GM12891 (cell line): ENCODE measurements at places on chromosomes 5 and 9.

- no peak for DNase-seq
Measured at GRCh38 chr9:94613003-94613402, 19.4 kb upstream of the FBP2 start.

DNA sequence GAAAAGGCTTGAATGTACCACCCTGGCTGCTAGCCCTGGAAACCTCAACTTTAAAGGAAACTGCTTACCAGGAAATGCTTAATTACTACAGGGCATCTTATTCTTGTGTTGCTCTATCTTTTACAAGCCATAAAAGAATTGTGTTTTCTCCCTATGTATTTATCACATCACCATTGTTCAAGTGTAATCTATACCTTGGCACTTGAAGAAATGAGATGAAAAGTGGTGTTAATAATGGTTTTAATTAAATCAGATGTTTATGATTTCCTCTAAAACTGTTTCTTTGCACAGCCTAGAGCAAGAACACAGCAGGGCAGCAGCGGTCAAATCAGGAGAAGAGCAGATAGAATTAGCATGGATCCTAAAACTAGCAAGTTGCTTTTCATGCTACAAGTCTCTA is 131.8 kb upstream of the RGMB start:
- no peak for DNase-seq

DNA sequence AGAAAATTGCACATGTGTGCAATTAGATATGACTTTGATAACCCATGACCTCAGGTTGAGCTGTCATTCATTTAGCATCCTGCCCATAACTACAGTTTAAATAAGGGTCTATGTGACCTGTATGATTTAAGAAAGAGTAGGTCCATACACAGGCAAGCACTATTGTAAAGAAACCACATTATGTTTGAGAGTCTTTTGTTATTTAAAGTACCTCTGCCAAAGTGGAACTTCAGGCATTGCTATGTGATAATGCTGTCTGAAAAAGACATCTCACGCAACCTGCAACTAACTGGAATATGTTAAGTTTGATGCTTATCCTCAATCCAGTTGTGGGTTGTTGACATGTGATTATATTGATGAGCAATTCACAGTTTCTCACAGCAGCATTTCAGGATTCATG is 317.0 kb downstream of the TMEM161B start:
- DNase-seq = no peak

DNA sequence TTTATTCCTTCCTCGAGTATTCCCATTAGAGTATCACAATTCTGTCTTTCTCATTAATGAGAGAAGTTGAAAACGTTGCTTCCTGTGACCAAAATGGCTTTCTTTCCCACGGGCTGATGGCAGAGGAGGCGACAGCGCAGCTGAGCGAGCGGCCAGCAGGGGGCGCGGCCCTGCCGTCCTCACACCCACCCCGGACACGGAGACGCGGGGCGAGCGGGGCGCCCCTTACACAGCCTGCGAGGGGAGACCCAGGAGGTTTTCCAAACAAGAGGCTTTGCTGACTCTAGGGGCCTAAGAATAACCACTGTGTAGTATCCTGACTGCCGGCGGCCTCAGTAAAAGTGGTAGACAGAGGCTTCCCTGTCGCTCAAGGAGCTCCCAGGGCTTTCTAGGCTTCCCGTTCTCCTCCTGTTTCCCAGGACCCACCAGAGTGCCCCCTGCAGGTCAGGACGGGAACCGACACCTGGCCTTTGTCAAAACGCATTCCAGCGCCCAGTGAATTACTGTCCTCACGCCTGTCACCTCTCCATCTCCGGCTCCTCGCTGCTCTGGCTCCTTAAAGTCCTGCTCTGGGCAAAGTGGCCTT is 27.3 kb upstream of the FGF1 start:
- peak; percentile 57 for DNase-seq

DNA sequence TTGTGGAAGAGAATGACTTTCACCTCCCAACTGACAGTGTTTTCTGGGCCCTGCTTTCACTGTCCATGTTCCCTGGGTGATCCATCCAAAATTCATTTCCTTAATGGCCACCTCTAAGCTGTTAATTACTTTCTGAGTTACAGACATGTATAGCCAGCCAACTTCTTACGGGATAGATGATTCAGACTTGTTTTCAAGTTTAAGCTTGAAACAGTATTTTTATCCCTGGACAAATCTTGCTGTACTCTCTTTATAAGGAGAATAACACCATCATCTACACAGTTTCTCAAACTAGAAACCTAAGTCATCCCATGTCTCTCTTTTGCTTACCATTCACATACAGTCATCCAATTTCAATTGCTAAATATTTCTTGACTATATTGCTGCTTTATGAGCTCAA is 6.9 kb downstream of the FAM174A start:
- DNase-seq = no peak

DNA sequence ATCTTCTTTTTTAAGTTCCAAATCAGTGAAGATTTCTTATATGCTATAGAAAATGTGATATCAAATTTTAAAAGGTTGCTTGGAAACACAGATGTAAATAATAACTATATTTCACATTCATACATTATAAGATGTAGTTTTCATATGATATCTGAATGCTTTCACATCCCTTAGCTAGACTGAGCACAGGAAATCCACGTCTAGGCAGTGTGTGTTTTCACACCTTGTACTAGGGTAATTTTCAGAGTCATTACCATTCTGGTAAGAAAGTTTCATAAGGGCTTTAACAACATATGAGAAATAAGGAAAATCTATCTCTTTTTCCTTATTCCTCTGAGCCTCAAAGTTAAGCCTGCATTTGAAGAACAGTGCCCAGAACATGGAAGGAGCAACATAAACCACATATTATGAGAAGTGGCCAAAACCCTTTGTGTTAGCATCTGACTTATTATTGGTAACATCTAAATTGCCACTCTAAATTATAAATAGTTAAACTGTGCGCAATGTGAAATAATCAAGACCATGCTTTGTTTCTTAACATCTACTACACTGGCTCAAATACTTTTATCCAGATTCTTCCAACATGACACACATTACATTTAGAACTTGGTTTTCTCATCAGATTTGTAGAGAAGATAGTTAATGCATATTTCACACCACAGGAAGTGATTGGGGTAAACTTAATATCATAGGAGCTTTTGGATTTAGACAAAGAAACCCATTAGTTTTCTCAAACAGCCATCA is 113.3 kb downstream of the PPP2R2B start:
- no peak for DNase-seq

DNA sequence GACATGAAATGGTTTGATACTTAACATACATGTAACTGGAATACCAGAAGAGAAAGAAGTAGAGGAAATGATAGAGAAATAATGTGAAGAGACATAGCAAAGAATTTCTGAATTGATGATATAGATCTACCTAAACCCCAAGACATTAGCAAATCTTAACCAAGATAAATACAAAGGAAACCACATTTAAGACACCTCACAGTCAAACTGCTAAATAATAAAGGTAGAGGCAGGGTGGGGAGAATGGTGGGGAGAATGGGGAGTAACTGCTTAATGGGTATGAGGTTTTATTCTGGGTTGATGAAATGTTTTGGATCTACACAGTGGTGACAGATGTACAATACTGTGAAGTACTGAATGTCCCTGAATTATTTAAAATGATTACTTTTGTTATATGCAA is 17.5 kb downstream of the CARNMT1 start:
- DNase-seq = no peak

- no peak for DNase-seq
Measured at GRCh38 chr5:103561685-103562452, 720 bp downstream of the NUDT12 start.

DNA sequence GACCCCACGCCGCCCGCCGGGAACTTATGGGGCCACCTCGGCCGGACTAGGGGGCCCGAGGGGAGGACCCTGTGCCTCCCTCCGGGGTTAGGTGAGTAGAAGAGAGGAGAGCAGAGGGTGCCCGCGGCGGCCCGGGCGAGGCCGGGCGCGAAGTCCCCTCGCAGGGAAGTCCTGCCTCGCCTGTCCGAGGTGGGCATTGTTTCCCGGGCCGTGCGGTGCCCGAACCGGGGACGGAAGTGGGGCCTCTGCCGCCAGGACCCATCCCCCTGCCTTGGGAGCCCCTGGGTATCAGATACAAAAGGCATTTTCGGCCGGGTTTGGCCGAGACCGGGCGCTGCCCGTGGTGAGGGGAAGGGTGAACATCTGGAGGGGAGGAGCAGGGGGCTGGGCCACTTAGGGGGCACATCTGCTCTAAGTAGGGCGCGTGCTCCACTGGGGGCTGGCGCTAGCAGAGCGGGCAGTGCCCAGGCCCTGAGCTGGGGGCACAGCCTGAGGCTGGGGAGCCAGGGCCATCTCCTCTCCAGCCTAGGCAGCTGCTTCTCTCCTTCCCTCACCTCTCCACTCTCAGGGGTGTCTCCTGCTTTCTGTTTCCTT is 48.2 kb downstream of the DAB2IP start:
- DNase-seq = no peak
